ENCODE measurements at places on chromosomes 12 and 14.

DNA sequence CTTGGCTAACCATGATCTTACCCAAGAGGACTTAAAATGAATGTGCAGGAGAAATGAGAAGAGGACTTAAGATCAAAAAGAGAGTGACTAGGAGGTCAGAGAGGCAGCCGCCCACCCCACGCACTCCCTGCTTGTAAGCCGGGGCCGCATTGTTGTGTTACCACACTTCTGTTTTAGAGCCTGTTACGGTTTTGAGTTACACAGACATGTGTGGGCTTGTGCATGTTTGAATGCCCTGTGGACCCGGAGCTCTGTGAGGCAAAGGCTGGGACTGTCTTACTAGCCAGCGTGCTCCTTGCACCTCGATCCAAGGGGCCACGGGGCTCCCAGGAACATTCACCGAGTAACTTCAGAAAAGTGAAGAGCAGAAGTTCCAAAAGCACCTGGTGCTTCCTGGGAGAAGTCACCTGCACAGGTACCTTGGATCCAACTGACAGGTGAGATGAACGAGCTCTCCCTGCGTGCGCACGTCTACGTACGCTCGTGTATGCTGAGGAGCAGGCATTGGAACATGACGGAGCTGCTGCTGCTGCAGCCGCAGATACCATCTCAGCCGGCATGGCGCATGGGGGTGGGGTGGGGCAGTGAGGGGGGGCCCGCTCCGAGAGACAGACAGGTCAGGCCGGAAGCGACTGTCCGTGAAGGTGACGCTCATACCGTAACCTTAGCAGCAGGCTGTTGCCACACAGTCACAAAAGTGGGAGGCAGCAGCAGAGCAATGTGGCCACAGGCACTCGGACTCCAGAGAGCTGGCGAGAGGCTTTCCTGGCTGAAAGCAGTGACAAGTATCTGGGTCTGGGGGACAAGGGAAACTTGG is 23.7 kb downstream of the SFSWAP start:
- no peak for DNase-seq

GRCh38 chr12:5388581-5389535 is 43.0 kb upstream of the NTF3 start:
- DNase-seq: no peak

GRCh38 chr12:107634530-107634929 is 51.1 kb upstream of the PWP1 start:
- no peak for DNase-seq

DNA sequence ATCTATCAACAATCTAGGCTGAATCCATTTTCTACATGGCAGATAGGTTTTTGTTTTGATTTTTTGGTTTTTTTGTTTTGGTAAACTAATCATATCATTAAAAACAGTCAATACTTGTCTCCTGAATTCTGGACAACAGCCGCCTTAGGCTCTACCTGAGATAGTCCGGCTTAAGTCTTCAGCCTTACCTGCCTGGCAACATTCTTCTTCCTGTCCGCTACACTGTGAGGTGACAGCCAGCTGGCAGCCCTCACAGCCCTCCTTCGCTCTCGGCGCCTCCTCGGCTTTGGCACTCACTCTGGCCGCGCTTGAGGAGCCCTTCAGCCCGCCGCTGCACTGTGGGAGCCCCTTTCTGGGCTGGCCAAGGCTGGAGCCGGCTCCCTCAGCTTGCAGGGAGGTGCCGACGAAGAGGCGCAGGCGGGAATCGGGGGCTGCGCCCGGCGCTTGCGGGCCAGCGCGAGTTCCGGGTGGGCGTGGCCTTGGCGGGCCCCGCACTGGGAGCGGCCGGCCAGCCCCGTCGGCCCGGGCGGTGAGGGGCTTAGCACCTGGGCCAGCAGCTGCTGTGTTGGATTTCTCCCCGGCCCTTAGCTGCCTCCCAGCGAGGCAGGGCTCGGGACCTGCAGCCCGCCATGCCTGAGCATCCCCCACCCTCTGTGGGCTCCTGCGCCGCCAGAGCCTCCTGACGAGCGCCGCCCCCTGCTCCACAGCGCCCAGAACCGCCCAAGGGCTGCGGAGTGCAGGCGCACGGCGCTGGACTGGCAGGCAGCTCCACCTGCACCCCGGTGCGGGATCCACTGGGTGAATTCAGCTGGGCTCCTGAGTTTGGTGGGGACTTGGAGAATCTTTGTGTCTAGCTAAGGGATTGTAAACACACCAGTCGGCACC is 49.0 kb downstream of the MDGA2 start:
- DNase-seq: peak; percentile 75

DNA sequence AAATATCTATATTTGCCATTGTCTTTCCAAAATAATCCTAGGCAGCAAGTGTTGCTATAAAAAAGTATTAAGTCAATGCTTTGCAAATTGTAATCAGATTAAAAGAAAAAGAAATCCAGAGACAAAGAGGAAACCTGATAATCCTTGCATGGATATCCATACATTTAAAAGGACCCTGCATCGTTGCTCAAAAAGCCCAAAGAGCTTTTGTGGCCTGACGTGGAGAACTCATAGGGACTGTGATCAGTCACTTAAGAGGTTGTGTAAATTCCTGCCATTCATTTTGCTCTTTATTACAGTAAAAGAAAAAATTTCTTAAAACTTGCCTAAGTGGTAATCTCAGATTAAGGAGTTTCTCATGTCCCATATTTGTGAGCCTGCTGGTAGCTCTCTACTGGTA is 392.6 kb downstream of the C12orf75 start:
- DNase-seq: no peak

DNA sequence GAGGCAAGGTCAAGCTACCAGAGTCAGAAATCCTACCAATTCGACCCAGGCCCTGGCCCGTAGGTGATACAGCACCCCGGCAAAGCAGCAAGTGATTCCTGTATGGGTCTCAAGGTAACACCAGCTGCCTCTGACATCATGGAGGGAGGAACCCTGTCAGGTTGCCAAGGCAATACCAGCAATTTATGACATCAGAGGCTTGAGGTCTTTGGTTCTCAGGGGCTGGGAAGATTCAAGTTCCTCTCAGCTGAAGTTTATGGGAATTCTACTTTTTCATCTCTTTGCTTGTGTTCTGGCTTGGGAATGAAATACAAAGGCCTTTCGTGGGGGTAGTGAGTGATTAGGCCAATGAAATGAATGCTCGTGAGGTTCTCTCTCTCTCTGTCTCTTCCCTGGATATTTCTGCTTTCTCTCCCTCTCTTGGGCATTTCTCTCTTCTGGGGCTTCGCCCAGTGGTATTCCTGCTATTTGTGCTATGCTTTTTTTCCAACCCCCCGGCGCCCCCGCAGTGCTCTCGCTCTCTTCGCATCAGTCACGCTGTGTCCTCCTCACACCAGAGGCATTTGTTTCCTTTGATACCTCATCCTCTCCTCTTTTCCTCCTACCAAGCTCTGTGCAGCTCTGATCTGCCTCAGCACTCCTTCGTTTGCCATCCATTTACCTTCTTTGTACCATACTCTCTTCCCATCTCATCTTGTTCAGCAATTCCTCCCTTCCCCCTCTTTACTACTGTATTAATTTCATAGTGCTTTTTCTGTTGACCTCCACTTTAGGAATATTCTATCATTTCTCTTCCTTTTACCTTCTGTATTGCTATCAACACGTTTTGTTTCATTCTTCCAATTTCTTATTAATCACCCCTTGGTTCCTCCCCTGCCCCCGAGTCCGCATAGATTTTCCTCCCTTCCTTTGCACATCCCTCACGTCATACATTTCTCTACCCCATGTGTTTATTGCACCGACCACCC is 2.9 kb downstream of the ZFHX2 start:
- DNase-seq: no peak

DNA sequence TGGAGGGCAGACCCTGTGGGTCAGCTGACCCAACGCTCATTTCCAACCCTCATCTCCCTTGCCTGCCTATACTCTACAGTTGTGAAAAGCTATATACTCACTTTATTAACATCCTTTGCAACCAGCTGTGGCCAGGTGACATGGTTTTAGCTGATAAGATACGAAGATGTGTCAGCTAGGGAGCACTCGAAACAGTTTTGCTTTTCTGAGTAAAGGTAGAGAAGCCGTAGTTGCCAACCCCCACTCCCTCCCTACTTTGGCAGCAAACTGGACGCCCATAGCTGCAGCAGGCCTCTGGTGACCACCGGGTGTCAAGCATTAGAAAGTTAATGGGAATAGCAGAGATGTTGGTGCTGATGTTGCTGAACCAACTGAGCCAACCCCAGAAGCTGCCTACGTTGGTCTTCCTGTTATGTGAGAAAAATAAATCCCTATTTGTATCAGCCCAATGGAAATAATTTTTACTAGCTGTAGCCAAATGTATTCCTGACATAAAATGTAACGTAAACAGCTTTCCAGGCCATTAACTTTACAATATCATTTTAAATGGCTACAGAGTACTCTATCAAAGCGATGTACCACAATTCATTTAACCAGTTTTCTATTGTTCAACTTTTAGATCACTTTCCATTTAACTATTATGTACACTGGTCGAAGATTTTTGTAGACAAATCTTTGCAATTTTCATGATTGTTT is 98.5 kb upstream of the TMCC3 start:
- DNase-seq: no peak

DNA sequence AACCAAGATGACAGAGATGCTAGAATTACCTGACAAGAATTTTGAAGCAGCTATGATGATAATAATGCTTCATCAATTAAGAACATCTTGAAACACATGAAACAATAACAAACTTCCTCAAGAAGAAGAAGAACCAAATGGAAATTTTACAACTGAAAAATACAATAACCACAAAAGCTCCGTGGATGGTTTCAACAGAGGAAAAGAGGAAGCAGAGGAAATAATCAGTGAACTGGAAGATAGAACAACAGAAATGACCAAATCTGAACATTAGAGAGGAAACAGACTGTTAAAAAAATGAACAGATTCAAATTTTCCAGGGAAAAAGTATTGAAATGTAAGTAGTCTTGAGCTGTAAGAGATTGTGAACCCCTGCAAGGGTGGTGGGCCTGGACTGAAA is 62.8 kb upstream of the SLC35F4 start:
- no peak for DNase-seq

DNA sequence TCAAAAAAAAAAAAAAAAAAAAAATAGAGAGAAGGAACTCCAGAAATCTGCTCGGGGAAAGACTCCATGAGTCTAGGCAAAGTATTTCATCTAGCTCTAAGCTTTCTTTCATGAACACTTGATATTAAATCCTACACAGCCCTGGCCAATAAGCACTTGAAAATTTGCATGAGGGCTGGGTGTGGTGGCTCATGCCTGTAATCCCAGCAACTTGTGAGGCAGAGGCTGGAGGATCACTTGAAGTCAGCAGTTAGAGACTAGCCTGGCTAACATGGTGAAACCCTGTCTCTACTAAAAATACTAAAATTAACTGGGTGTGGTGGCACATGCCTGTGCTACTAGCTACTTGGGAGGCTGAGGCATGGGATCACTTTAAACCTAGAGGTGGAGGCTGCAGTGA is 13.1 kb upstream of the METAP2 start:
- no peak for DNase-seq

- no peak for DNase-seq
Observed at GRCh38 chr14:105505101-105505500, 14.1 kb downstream of the TEDC1 start.

GRCh38 chr12:111926631-111927030 is 84.6 kb downstream of the MAPKAPK5 start:
- no peak for DNase-seq

DNA sequence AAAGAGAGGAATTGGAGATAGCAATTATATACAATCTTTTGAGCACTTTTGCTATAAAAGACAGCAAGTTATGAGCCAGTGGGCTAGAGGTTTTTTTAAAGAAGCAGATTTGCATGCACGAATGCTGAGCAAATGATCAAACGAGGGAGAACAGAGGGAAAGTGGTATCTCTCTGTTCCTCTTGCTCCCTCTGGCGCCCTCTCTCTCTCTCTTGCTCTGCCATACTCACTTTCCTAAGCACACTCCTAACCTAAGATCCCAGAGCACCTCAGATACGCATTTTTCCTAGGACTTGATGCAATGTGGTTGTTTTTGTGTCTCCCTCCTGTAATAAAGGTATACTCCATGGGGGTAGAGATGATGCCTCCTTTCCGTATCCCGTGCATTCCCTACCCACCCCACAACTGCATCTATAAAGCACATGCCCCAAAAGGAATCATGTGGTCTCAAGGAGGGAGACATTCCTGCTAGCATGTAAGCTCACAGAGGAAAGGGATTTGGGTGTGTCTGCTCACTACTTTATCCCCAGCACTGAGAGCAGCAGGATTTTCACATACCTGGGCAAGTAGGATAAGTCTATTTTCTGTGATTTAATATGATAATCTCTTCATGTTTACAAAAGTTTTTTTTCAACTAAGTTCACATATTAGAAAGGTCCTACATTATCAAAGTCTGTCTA is 270.2 kb downstream of the SSPN start:
- no peak for DNase-seq

DNA sequence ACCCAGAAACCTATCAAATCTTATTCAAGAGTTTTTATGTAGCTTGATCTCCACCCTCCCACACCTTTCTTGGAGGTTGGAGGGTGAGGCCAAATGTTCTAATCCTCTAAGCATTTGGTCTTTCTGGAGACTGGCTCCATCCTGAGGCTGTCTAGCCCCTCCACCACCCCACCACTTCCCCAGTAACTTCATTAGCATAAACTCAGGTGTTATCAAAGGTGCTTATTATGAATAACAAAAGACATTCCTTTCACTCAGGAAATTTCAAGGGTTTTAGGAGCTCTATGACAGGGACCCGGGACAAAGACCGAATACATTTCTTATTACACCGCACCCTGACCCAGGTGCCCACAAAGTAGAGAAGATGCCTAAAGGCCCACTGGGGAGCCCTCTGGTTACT is 2.8 kb upstream of the TMEM229B start:
- no peak for DNase-seq

- DNase-seq: no peak
Observed at GRCh38 chr12:9132008-9132535, 16.4 kb upstream of the A2M start.

DNA sequence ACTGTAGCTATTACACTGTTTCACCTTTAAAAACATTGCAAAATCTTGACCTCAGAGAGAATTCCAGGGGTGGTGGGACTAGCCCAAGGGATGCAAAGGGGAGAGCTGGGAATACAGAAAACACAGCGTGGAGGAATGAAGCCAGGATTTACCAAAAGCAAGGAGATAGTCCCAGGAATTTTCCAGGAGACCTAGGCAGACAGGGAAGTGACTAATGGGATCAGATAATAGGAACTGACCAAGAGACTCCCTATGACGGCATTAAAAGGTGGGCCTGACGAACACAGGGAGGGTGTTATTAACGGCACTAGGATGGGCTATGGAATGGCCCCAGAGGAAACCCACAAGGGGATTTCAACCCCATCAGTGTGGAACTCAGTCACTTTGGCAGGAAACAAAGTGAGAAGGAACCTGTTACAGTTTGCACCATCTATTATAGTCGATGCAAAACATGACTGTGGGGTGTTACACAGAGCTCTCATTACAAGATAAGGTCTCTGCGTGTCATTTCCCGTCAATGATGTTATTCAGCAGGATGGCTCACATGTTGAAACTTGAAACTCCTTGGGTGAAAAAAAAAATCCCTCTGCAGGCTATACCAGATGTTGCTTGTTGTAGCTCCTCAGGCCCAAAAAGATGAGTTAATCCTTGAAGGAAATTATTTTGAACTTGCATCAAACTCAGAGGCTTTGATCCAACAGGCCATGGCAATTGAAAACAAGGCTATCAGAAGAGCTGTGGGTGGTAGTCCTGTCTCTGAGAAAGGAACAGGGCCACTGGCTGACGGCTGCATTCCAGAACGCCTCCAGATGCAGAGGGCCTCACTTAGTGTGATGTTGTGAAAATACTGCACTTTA is 58.7 kb downstream of the DRAM1 start:
- DNase-seq: no peak

Data from T47D (cell line).